ENCODE measurements at places on chromosomes 6 and 20. TPM values are rescaled to one million over a fixed set of nuclear protein-coding genes. Genes with fewer than 3 reads are reported as not detected.

MYMX gene
- total RNA-seq = not detected

PRND gene
- not detected for total RNA-seq

BIRC7 gene
- total RNA-seq = under 0.01 TPM

DNA sequence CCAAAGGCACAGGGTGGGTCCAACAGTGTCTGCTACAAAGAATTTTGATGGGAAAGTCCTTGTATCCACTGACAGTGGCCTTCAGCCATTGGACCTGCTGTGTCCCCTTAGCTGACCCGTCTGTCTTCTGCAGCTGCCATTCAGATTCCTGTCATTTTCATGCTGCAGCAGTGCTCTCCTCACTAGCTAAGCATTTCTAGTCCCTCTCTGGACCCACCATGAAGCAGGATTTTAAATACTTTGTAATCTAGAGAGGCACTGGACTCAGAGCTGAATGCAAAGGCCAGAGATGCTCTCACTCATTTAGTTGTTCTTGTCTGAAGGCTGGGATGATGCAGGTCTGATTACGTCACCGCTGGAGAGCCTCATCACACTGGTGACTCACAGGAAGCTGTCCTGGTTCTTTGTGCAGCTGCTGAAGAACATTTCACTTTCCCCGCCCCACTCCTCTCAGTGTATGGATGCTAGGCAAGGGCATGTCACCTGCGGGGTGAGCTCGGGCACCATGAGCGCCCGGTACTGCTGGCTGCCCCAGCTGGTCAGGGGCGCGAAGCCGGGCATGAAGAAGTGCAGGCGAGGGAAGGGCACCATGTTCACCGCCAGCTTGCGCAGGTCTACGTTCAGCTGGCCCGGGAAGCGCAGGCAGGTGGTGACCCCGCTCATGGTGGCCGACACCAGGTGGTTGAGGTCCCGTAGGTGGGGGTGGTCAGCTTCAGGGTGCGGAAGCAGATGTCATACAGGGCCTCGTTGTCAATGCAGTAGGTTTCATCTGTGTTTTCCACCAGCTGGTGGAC lies 19.4 kb upstream of the TUBB2A start:
- peaks cover 6% of the 10 kb centered on the region for H3K4me1 ChIP-seq
- peak; percentile 96 for DNase-seq
- H3K4me3 ChIP-seq = no peak overlapping the region
- H3K27ac ChIP-seq = no peak overlapping the region
- H3K36me3 ChIP-seq = no peaks in the 10 kb centered on the region

DNA sequence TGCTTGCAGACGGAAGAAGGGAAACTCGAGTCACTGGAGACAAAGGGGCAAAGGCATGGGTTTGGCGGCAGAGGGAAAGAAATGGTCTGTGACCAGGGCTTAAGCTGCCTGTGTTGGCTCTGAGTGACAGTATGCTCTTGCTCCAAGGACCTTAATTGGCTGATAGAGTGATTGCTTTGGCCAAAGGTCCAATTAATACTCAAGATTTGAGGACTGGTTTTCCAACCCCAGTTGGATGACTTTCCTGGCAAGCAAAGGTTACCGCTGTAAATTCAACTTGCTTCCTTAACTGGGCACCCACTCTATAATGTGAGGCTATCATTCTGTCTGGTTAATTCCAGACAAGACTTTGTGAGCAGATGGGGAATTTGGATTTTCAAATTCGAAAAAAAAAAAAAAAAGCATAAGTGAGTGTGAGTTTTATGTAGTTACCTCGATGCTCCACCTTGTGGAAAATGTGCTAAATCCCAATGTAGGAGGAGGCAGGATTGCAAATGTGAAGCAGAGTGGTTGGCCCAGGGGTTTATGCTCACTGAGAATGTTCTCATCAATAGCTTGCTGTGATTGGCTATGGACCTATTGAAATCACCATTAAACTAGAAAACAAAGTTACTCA lies 150.7 kb upstream of the GMDS start:
- peaks cover 13% of the 10 kb centered on the region for H3K4me1 ChIP-seq
- H3K27ac ChIP-seq = peak overlapping the region; percentile 47

CCN2 gene
- total RNA-seq = 272 TPM

DNA sequence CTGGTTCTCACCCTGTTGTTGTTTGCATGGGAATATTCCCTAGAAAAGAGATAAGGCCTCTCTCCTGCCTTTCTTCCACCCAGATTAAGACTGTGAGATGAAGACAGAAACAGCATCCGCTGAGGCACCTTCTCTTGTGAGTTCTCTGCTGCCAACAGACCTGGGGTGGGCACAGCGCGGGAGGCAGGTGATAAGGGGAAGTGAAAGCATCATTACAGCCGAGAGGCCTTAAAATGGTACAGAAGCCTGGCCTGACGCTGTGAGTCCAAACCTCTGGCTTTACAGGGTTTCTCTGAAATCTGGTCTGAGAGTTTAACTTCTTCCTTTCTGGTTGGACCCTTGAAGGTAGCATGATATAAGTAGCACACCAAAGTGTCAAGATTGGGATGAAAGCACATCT lies 21.0 kb upstream of the IYD start:
- H3K4me3 ChIP-seq = no peak overlapping the region
- no peaks in the 10 kb centered on the region for H3K27me3 ChIP-seq
- H3K27ac ChIP-seq = no peak overlapping the region
- no peaks in the 10 kb centered on the region for H3K36me3 ChIP-seq
- peaks cover 36% of the 10 kb centered on the region for H3K4me1 ChIP-seq

DNA sequence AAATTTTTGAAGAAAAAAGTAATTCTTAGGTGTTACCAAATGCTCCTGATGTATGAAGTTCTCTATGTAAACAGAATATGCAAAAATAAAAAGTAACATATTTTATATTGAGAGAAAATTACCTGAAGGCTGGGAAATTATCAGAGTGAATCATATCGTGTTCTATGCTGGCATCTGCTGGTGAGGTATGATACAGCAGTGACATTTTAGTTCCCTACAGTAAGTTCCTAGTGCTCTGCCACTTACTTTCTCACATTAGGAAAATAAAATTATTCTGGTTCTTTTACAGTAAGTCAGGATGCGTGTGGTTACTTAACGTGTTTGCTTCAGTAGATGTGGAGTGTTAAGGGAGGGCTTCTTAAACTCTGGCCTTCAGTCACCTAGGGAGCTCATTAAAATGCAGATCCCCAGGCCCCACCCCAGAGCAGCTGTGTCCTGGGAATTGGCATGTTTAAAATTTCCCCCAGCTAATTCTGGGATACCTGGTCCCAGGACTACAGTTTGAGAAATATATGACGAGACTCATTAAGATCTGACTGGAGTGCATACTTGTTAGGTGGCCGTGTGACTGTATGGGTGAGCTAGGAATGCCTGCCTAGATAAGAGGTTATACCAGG lies 3.2 kb downstream of the ACTR5 start:
- no peaks in the 10 kb centered on the region for H3K27me3 ChIP-seq
- H3K27ac ChIP-seq = no peak overlapping the region
- no peak overlapping the region for H3K4me3 ChIP-seq
- no peak for DNase-seq

DNA sequence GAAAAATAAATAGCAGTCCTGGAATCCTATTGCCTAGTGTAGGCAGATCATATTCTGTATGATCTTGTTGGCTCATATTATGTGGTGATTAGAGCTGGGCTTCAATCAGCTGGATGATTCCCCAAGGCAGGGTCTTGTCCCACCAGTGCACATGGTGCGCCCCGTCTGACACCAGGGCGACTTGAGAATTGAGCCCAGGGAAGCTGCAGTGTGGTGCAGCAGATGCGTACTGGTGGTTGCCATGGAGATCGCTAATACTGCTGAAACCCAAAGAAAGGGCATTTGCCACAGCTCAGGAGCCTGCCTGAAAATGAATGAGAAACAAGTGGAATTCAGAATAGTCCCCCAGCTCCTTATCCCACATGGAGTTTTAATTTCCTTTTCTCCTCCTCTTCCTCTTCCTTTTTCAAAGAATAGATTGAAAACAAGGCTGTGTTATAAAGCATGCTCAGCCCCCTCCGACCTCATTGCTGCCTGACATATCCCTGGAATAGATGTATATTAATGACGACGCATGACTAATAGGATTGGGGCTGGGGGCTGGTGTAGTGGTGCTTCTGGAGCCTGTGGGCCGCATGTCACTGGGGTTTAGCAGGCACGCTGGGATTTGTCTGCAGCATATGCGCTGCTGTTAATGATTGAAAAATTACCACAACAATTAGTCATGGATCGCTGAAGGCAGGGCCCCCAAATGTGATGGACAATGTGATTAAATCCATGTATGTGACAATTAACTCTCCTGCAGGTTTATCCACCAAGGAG lies 210.5 kb downstream of the FARS2 start:
- DNase-seq = no peak
- no peaks in the 10 kb centered on the region for H3K36me3 ChIP-seq
- no peaks in the 10 kb centered on the region for H3K27me3 ChIP-seq

All from osteoblast (primary cell).